ENCODE measurements at places on chromosomes 12 and 14.

DNA sequence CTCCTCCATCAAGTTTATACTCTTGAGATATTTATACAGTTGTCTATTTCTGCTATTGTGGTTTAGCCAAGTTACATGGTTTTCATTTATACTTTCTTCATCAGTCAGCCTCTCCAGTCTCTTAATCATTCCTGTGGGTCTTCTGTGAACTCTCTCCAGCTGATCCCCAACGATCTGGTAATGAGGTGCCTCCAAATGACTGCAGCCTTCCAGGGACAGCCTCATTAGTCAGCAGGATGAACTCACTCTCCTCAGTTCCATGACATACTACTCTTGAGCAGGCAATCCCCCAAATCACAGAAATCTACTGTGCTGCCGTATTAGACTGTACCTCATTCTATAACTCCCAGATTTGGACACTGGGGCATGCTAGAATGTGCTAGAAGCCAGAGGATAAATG, 15.3 kb downstream of the AREL1 start:
- no peak for DNase-seq

DNA sequence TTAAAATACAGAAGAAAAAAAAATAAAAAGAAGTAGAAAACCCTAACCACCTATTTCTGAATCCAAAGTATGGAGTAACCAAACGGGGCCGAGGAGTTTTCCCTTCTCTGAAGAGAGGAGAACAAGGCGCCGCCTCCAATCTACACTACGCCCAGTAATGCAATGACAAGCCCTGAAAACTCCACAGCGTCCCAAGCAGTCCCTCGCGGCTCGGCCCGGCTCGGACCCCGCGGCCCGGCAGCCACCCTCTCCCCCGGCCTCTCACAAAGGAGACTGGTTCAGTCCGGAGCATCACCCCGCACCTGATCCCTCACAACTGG, 371 bp downstream of the CHD8 start:
- no peak for DNase-seq

DNA sequence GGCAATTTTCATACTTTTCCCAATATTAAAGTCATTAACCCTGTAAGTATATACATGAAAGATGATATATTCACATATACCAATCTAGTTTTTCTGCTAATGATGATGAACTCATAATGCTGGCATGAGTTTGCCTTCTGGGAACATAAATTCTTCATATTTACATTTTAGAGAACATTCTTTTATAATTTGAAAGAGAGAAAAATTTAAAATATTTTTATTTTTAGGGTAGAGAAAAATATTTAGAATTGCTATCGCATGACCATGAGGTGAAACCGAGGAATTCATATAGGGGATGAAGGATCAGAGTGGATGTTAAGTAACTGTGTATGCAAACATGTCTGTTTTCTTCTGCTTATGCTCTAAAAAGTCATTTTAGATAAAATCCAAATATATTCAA, 825.3 kb upstream of the FLRT2 start:
- no peak for DNase-seq

DNA sequence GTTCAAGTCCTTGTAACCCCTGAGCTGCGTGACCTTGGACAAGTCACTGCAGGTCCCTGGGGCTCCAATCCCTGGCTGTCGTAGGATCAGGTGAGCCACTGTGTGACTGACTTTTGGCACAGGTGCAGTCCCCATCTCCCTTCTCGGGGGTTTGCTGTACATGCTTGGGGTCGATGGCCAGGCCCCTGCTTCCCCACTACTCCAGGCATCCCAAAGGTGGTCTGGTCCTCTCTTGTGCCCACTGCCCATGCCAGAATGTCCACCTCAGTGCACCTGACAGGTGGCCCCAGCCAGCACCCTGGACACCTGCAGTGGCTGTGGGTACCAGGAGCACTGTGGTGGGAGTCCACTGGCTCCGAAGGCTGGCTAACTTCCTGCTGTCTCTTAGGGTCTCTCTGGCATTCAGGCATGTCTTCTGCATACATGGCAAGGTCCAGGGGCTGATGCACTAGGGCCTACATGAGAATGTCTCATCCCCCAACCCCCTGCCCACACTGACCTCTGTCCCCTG, 14.7 kb downstream of the FOXN4 start:
- DNase-seq = no peak

GRCh38 chr12:119544765-119545625, 48.6 kb upstream of the TMEM233 start:
- DNase-seq = peak; percentile 63

DNA sequence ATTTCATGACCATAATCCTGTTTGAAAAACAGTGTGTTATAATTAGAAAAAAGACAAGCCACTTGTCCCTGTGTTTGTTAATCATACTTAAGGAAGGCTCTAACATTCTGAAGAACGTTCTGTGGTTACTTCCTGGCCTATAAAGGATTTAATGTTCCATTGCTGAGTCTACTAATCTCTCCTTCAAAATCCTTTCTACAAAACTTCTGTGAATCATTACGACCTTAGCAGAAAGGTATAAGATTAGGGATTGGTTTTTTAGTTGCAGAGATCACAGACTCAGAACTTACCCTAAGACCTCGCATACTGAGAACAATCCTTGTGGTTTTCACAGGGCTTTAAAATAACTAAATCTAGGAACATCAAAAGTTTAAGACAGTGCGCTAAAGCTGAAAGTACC, 48.3 kb downstream of the TMCC3 start:
- DNase-seq = no peak

- no peak for DNase-seq
Observed at GRCh38 chr14:89137526-89138163, 279.4 kb downstream of the FOXN3 start.

DNA sequence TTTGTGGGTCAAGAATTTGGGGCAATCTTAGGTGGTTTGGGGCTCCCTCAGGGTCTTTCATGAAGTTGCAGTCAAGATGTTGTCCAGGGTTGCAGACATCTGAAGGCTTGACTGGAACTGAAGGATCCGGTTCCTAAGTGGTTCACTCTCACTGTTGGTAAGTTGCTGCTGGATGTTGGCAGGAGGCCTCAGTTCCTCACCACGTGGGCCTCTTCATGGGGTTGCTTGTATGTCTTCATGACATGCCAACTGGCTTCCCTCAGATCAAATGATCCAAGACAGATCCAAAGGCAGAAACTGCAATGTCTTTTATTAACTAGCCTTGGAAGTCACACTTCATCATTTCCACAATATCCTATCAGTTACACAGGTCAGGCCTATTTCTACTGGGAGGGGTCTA, 49.2 kb downstream of the ARF6 start:
- peak; percentile 51 for DNase-seq

GRCh38 chr12:67758521-67758920, 110.0 kb downstream of the DYRK2 start:
- no peak for DNase-seq

- no peak for DNase-seq
Observed at GRCh38 chr14:52852810-52853521, 61.6 kb upstream of the GNPNAT1 start.

DNA sequence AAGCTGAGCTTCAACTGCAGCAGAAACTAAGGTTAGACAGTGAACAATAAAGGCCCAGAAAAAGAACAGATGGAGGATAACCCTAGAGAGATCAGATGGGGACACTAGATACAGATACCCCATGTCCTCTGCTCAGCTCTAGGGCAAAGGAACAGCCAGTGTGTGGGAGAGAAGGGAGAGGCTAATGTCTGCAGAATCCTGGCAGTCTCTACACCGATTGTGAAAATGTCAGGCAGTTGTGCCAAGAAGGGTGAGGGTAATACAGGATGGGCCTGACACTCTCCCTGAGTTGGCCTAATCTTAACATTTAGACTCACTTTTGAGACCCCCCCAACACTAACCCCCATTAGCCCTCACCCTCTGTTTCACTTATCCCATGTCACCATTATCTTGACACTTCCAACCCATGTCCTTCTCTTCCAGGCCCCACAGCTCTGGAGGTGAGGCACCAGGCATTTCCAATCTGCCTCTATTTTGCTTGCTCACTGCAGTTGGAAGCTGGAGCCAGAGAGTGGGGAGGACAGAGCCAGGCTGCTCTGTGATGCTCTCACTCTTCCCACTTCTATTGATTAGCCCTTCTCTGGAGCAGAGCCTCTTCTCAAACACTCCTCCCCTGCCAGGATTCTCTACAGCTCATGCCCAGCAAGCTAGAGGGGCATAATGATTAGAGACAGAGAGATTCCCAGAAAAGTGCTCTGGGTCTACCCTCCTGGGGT, 3.0 kb upstream of the BLOC1S1 start:
- no peak for DNase-seq

DNA sequence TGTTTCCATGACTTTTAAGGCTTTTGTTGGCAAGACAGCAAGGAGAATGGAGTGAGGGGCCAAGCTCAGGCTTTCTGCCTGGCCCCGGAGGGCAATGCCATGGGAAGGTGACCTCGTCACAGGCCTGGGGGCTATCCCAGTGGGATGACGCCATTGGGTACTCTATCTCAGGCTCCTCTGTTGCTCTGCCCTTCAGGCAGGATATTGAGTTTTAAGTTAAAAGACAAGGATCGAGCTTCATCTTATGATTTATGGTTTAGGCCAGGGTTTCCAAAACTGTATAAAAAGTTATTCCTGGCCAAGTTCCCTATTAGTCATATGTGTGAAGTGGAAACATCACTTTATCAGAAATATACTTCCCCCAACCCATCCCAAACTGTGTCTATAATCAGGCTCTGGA, 127.7 kb downstream of the ZFP36L1 start:
- DNase-seq = no peak

DNA sequence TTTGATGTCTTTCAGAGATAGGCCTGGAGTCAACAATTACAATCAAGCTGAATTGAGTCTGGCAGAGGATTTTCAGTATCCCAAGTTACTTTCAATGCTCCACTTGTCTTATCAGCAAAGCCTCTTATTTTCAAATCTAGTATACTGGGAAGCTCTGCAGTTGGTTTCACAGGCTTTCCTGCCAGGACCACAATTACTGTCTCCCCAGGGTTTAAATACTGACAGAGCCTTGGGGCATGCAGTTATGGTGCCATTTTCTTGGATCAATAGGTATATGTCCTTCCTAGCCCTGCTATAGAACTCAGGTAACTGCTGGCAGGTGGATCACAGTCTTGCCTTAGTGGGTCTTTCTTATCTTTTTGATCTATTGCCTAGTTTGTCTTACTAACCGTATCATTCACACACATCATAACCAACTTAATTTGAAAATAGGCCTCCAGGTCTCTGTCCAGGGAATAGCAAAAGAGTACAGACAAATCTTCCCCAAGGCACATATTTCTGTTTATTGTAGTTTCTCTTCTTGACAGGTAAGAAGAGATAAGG, 22.4 kb upstream of the RNU6-8 start:
- no peak for DNase-seq

- no peak for DNase-seq
Observed at GRCh38 chr12:5807514-5808219, 137.4 kb downstream of the ANO2 start.

GRCh38 chr14:47389535-47389934, 285.9 kb downstream of the MDGA2 start:
- no peak for DNase-seq

DNA sequence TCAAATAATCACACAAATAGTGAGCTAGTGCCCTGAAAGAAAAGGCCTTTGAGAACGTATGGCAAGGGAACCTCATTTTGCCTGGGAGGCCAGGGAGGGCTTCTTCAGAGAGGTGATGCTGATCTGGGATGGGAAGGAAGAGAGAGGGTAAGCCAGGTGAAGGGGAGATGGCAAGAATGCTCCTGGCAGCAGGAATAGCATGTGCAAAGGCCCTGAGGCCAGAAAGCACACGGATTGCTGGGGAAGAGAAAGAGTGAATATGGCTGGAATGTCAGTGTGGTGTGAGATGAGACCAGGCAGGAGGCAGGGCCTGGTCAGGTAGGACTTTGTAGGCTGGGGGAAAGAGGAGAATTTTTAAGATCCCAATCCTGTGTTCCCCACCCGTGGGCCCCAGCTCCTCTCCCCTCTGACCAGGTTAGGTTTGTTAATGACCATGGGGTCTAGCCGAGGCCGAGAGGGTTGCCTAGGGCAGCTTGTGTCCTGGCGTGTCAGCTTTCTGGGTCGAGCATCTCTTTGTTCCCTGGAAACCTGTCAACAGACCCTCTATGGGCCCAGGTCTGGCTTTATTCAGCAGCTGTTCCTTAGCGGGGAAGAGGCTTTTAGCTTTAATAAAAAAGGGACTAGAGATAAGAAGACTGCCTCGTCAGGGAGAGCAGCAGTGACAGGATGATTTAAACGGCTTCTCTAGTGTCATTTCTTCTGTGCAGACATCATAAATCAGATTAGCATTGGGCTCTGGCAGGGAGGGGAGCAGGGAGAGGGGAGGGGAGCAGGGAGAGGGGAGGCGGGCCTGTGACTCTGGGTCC, 123.4 kb downstream of the ADCK1 start:
- no peak for DNase-seq

GRCh38 chr14:22689199-22689598, 45.0 kb upstream of the OR6J1 start:
- DNase-seq = no peak

- no peak for DNase-seq
Observed at GRCh38 chr12:45560689-45561088, 168.8 kb upstream of the ARID2 start.

DNA sequence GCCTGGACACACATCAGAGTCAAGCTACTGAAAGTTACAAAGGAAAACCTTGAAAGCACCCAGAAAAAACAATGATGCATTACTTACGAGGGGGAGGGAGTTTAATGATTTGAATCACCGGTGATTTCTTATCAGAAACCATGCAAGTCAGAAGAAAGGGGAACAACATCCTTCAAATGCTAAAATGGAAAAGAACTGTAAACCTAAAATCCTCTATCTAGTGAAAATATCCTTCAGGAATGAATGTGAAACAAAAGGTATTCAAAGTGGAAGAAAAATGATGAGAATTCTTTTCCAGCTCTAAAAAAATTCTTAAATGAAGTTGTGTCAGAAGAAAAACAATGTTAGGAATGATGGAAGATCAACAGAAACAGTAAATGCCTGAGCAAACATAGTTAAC, 16.8 kb downstream of the SCAF11 start:
- DNase-seq = no peak
